ENCODE measurements at places on chromosomes 13 and 19. TPM values are rescaled to one million over a fixed set of nuclear protein-coding genes. Genes with fewer than 3 reads are reported as not detected.

The ZNF284 gene
- 2.1 TPM for total RNA-seq

The MYO16 gene
- 0.48 TPM for total RNA-seq

The NLRP4 gene
- not detected for total RNA-seq

The YJEFN3 gene
- 0.75 TPM for total RNA-seq

The GPC6 gene
- total RNA-seq: 18.3 TPM

The CASP14 gene
- not detected for total RNA-seq

The OR7C1 gene
- total RNA-seq: not detected

The TMC4 gene
- 1.2 TPM for total RNA-seq

The IZUMO2 gene
- total RNA-seq: not detected
